ENCODE measurements at places on chromosomes 6 and 20. TPM values are rescaled to one million over a fixed set of nuclear protein-coding genes. Genes with fewer than 3 reads are reported as not detected.

DNA sequence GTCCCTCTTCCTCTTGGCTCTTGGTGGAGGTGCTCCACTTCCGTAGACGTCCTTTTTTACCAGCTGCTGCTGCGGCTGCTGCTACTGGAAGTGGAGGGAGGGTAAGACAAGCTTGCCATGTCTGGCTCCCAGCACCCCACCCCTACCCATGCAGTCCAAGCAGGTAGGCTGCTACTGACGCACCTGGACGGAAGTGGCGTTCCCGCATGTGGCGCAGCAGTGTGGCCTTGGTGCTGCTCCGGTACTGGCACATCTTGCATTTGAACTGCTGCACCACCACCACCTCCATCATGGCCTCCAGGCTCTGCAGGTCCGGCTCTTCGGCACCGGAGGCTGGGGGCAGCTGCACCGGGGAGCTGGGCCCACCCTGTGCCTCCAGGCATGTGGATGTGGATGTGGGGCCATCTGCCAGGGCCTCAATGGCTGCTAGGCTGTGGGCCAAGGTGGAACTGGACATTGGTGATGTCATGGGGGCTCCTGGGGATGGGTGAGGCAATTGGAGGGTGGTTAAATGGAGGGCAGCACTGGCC, 4.4 kb downstream of the ZNF335 start:
- peak; percentile 39 for DNase-seq

Gene ESF1
- total RNA-seq = 9.0 TPM

GRCh38 chr6:62285612-62286469, at the start of gene KHDRBS2:
Gene KHDRBS2 (minus strand): TSS chr6:62286225.
- peak; percentile 78 for DNase-seq

DNA sequence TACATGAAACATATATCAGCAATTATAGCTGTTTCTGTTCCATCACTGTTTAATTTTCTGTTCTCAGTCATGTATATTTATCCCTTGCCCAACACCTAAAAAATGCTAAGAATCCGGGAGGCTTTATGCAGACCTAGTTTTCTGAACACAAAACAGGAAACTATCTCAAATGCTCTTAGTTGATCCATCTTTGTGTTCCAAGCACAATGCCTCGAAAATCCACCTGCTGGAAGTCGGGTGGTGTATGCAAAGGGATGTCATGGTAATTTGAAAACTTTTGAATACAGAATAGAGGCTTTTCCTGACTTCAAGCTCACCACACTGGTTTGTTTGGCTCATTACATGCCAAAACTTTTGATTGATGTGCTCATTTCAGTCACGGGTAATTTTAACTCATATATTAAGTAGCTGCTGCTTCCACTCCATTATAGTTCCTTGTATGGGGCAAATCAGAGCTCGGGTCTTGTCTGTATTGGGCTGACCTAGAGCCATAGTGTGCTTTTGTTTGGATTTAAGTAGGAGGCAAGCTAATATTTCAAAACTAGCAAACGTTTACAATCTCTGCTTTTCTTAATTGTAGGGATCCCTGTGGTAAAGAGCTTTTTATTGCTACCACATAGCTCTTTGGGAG, 646.5 kb upstream of the EPHA7 start:
- no peak for DNase-seq

All from Peyer's patch (tissue), 4 donors.